Bronchial smooth muscle cell (primary cell): ENCODE measurements at places on chromosomes 4 and X. TPM values are rescaled to one million over a fixed set of nuclear protein-coding genes. Genes with fewer than 3 reads are reported as not detected.

Gene PPP4R3C
- not detected in 2 replicates for total RNA-seq

Gene MGST2
- 1.2 and 5.8 TPM in 2 replicates for total RNA-seq

Gene GRIA2
- total RNA-seq: not detected in 2 replicates

Gene TIGD4
- 0.16 and 0.26 TPM in 2 replicates for total RNA-seq

Gene MAGEA2B
- total RNA-seq: not detected in 2 replicates

Gene HHIP
- total RNA-seq: 0.09 and 0.16 TPM in 2 replicates

Gene CFAP47
- under 0.01 TPM in 1 of 2 replicates, not detected in the other for total RNA-seq

Gene MAEA
- 62.9 and 80.3 TPM in 2 replicates for total RNA-seq

Gene MAGEC2
- not detected in 2 replicates for total RNA-seq

Gene TMEM255A
- total RNA-seq: not detected in 2 replicates

Gene DDX53
- total RNA-seq: not detected in 2 replicates

Gene HSFX2
- 0.26 and 0.32 TPM in 2 replicates for total RNA-seq

Gene ADGRL3
- not detected in 2 replicates for total RNA-seq

Gene MAGEA11
- not detected in 2 replicates for total RNA-seq

Gene ARHGAP6
- total RNA-seq: 3.0 and 5.5 TPM in 2 replicates

Gene MAGEB17
- 0.09 TPM in 1 of 2 replicates, not detected in the other for total RNA-seq

Gene ZNF827
- 3.6 and 6.0 TPM in 2 replicates for total RNA-seq

Gene GASK1B
- 38.0 and 51.1 TPM in 2 replicates for total RNA-seq

Gene MTNR1A
- not detected in 2 replicates for total RNA-seq

Gene UNC5C
- 1.1 and 4.1 TPM in 2 replicates for total RNA-seq

Gene SRPX2
- 26.0 and 36.9 TPM in 2 replicates for total RNA-seq

Gene HPSE
- total RNA-seq: 0.63 and 0.69 TPM in 2 replicates

Gene APBB2
- 23.5 and 24.0 TPM in 2 replicates for total RNA-seq

Gene FAM114A1
- total RNA-seq: 229 and 375 TPM in 2 replicates

Gene LRIT3
- under 0.01 TPM in 2 replicates for total RNA-seq

Gene ARHGAP24
- total RNA-seq: 36.8 and 43.5 TPM in 2 replicates

Gene SLC7A11
- total RNA-seq: 37.5 and 75.0 TPM in 2 replicates
